ENCODE measurements at places on chromosomes 16 and 17. TPM values are rescaled to one million over a fixed set of nuclear protein-coding genes. Genes with fewer than 3 reads are reported as not detected.

DNA sequence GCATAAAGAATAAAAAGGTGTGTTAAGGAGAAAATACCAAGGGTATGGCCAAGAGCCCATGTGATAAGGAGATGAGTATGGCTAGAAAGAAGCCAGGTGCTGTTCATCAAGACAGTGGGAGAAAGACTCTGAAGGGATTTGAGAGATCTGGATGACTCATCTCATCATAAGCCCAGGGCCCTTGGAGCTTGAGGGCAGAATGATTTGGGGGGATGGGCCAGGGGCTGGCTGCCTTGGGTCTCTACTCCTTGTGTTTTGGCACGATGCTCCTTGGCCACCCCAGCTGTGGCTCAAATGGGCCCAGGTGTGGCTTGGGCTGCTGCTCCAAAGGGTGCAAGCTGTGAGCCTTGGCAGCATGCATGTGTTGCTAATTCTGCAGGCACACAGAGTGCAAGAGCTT lies 14.5 kb upstream of the TNFRSF13B start:
- DNase-seq: no peak
- peaks cover 8% of the 10 kb centered on the region for H3K4me1 ChIP-seq
- H3K4me3 ChIP-seq: no peak overlapping the region
- H3K27me3 ChIP-seq: no peaks in the 10 kb centered on the region

GRCh38 chr16:68397710-68398201 lies 50.6 kb downstream of the SMPD3 start:
- H3K4me3 ChIP-seq: no peak overlapping the region
- no peaks in the 10 kb centered on the region for H3K4me1 ChIP-seq
- H3K27ac ChIP-seq: no peak overlapping the region
- H3K36me3 ChIP-seq: no peaks in the 10 kb centered on the region
- no peaks in the 10 kb centered on the region for H3K27me3 ChIP-seq

DNA sequence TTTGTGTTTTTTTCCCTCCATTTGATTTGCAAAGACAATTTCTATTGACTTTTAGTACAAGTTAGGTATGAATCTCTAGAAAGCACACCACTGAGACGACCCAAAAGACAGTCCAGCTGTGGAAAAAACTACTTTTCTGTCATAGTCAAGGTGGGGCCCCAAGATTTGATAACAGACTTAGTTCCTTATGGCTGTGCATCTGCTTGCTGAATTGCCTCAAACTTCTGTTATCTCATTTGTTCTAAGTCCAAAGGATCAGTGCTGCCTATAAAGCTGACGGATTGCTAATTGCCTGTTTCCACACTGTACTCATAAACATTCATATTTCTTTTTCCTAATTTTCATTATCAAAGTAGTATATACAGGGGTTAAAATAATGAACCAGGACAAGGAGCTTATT lies 180.8 kb downstream of the SPECC1 start:
- no peaks in the 10 kb centered on the region for H3K27me3 ChIP-seq
- no peaks in the 10 kb centered on the region for H3K36me3 ChIP-seq
- H3K4me3 ChIP-seq: no peak overlapping the region
- no peaks in the 10 kb centered on the region for H3K4me1 ChIP-seq

DNA sequence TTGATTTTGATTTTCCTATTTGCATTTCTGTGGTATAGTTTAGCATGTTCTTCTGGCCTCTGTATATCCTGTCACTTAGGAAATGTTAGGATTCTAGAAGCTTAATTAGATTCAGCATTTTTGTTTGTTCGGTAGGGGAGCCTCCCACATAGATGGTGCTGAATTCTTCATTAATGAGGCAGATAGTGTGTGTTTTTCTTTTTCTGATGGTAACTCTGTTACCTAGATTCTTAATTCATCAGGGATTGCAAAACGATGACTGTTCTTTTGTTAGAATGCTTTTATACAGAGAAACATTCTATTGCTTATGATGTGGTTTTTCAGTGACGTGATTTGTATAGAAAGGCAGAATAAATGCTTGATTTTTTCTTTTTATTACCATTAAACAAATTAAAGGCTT lies 19.0 kb downstream of the BANP start:
- peaks cover 3% of the 10 kb centered on the region for H3K36me3 ChIP-seq
- peaks cover 11% of the 10 kb centered on the region for H3K4me1 ChIP-seq
- H3K27ac ChIP-seq: no peak overlapping the region
- H3K4me3 ChIP-seq: no peak overlapping the region
- no peaks in the 10 kb centered on the region for H3K27me3 ChIP-seq
- DNase-seq: no peak

DNA sequence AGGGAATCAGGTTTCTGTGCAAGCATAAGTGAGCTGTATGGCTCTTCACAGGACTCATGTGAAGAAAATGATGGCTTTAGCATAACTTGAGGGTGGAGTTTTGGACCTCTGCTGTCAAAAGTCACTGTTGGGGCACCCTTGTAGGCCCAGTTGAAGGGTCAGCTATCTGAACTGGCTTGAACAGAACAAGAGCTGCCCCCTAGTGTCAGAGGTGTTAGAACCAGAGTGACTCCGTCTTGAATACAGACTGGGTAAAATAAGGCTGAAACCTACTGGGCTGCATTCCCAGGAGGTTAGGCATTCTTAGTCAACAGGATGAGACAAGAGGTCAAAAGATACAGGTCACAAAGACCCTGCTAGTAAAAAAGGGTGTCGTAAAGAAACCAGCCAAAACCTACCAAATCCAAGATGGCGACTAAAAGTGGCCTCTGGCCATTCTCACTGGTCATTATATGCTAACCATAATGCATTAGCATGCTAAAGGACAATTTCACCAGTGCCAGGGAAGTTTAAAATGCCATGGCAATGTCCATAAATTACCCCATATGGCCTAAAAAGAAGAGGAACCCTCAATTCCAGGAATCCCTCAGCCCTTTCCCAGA lies 484.0 kb upstream of the ERCC4 start:
- no peak overlapping the region for H3K4me3 ChIP-seq
- no peaks in the 10 kb centered on the region for H3K4me1 ChIP-seq
- no peak overlapping the region for H3K27ac ChIP-seq
- H3K36me3 ChIP-seq: no peaks in the 10 kb centered on the region
- no peak for DNase-seq
- H3K27me3 ChIP-seq: no peaks in the 10 kb centered on the region

DNA sequence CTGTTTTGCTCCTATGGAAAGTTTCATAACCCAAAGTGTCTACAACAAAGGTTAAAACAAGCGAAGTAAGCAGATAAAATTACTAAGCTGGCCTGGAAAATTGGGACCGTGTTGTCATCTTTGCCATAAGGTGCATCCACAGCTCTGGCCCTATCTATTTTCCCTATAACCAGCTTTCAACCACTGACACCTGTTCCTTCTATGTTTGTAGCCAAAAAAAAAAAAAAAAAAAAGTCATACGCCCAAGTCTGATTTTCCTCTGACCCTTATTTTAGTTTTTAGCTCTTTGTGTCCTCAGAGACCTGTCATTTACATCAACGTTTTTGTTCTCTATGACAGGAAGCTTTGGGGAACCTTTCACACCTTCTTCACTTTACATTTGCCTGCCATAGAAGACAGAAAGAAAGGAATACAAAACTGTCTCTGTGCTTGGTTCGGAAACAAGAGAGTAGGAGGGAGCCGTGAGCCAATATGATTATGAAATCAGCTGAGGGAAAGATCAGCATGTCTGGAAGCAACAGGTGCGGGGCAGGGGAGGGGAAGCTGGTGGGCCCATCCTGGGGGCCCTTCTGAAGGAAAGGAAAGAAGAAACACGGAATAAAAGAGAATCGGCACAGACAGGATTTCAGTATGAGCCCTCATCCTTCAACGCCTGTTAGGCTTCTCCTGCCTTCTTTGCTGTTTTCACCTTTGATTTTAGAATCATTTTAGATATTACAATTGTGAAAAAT lies 8.5 kb downstream of the HS3ST3A1 start:
- no peak for DNase-seq
- H3K4me3 ChIP-seq: no peak overlapping the region
- no peaks in the 10 kb centered on the region for H3K36me3 ChIP-seq
- H3K4me1 ChIP-seq: no peaks in the 10 kb centered on the region

- H3K27ac ChIP-seq: peak overlapping the region; percentile 99
- peaks cover 45% of the 10 kb centered on the region for H3K4me1 ChIP-seq
- DNase-seq: peak; percentile 67
These were observed 5.3 kb downstream of the KDM6B start for GRCh38 chr17:7839190-7839875.

- no peak overlapping the region for H3K27ac ChIP-seq
- no peak overlapping the region for H3K4me3 ChIP-seq
- no peaks in the 10 kb centered on the region for H3K4me1 ChIP-seq
- no peaks in the 10 kb centered on the region for H3K27me3 ChIP-seq
- no peak for DNase-seq
- H3K36me3 ChIP-seq: peaks cover 8% of the 10 kb centered on the region
These were observed 23.4 kb downstream of the RNFT1 start for GRCh38 chr17:59941131-59941530.

- DNase-seq: no peak
- no peaks in the 10 kb centered on the region for H3K27me3 ChIP-seq
- H3K27ac ChIP-seq: no peak overlapping the region
- no peaks in the 10 kb centered on the region for H3K36me3 ChIP-seq
These were observed 48.3 kb downstream of the ATP2C2 start for GRCh38 chr16:84416407-84417321.

- peaks cover 4% of the 10 kb centered on the region for H3K4me1 ChIP-seq
- no peaks in the 10 kb centered on the region for H3K27me3 ChIP-seq
- H3K36me3 ChIP-seq: no peaks in the 10 kb centered on the region
- no peak for DNase-seq
- no peak overlapping the region for H3K27ac ChIP-seq
- H3K4me3 ChIP-seq: no peak overlapping the region
These were observed 18.7 kb upstream of the ANKRD40CL start for GRCh38 chr17:50785946-50786570.

- DNase-seq: no peak
- H3K4me3 ChIP-seq: no peak overlapping the region
- no peaks in the 10 kb centered on the region for H3K27me3 ChIP-seq
- H3K4me1 ChIP-seq: no peaks in the 10 kb centered on the region
- H3K27ac ChIP-seq: no peak overlapping the region
- H3K36me3 ChIP-seq: no peaks in the 10 kb centered on the region
These were observed 96.5 kb upstream of the LHX1 start for GRCh38 chr17:36840796-36841195.

- H3K27me3 ChIP-seq: no peaks in the 10 kb centered on the region
- H3K27ac ChIP-seq: no peak overlapping the region
- DNase-seq: no peak
These were observed 29.0 kb downstream of the HYDIN start for GRCh38 chr16:71201556-71201955.

DNA sequence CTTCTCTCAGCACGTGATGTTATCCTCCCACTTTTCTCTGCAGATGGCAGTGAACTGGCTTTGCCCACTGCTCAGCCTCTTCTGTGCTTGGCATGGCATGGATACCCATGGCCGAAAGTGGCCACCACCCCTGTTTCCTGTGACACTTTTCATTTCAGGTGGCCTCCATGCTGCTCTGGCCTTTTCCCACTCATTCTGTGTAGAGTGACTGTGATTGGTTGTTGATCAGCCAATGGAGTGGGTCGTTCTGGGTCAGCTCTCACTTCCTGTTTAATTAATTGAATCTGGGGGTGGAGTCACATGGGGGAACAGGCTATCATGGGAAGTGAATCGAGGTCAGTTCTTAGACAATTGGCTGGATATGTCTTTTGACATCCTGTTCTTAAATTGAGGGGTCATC lies 350.1 kb upstream of the EEF2KMT start:
- no peak for DNase-seq
- H3K27ac ChIP-seq: no peak overlapping the region
- no peaks in the 10 kb centered on the region for H3K27me3 ChIP-seq

- H3K27me3 ChIP-seq: peaks cover 25% of the 10 kb centered on the region
- no peaks in the 10 kb centered on the region for H3K4me1 ChIP-seq
- no peak for DNase-seq
- H3K4me3 ChIP-seq: peak overlapping the region; percentile 31
- H3K27ac ChIP-seq: no peak overlapping the region
These were observed 587 bp downstream of the HS3ST4 start for GRCh38 chr16:25692351-25692741.

DNA sequence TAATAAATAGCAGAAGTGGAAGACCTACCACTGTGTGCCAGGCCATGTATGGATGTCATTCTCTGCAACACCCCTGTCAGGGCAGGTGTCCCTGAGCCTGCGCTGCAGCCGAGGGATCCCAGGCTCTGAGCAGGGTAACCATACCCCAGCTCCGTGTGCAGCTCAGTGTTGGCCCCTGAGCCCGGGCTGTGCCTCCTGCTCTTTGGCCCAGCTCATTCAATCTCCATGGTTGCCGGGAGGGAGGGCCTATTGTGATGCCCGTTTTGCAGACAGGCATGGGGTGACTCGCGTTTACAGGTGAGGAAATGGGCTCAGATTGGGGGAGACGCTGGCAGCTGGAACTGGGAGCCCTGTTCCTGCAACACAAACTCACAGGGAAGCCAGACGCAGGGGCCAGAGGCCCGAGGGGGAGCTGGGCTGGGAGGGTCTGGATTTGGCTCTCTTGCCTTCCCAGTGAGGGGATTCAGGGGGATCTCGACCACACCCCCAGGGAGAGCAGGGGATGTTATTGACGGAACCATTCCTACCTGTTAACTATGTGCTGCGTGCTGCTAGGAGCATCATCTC lies 190.5 kb downstream of the IRF8 start:
- no peak for DNase-seq
- no peak overlapping the region for H3K4me3 ChIP-seq
- H3K4me1 ChIP-seq: peaks cover 23% of the 10 kb centered on the region
- no peaks in the 10 kb centered on the region for H3K36me3 ChIP-seq
- H3K27ac ChIP-seq: peak overlapping the region; percentile 58
- H3K27me3 ChIP-seq: no peaks in the 10 kb centered on the region

DNA sequence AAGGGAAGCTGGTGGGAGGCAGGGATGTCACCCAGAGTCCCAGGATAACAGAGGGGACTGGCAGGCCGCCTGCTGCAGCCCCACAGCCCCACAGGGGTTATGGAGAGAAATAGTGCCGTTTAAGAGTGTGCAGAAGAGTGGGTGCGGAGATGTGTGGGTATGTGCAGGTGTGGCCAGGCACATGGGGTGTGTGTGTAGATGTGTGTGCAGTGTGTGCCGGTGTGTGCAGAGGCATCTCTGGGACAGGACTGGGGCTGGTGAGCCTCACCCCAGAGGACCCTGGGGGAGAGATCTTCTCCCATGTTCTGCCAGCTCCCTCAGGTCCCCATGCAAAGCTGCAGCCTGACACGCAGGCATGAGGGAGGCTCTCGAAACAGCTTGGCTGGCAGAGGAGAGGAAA lies 157.4 kb downstream of the RBFOX3 start:
- H3K36me3 ChIP-seq: no peaks in the 10 kb centered on the region
- H3K27me3 ChIP-seq: no peaks in the 10 kb centered on the region
- DNase-seq: no peak
- H3K27ac ChIP-seq: no peak overlapping the region
- no peaks in the 10 kb centered on the region for H3K4me1 ChIP-seq

SERPINF2 gene
- total RNA-seq: 4.6 TPM

PLCG2 gene
- total RNA-seq: 85.9 TPM

ULK2 gene
- 25.5 TPM for total RNA-seq

CLEC3A gene
- total RNA-seq: not detected

COTL1 gene
- total RNA-seq: 69.6 TPM

BLMH gene
- total RNA-seq: 23.5 TPM

XAF1 gene
- 245 TPM for total RNA-seq

RGS11 gene
- 4.1 TPM for total RNA-seq

C17orf107 gene
- total RNA-seq: 3.3 TPM

PDE6G gene
- total RNA-seq: 12.6 TPM

UTS2R gene
- total RNA-seq: not detected

KRT39 gene
- total RNA-seq: not detected
